CD4-positive, alpha-beta T cell treated with Interleukin-17A for 1 hour (primary cell): ENCODE measurements at places on chromosomes 4 and X.

DNA sequence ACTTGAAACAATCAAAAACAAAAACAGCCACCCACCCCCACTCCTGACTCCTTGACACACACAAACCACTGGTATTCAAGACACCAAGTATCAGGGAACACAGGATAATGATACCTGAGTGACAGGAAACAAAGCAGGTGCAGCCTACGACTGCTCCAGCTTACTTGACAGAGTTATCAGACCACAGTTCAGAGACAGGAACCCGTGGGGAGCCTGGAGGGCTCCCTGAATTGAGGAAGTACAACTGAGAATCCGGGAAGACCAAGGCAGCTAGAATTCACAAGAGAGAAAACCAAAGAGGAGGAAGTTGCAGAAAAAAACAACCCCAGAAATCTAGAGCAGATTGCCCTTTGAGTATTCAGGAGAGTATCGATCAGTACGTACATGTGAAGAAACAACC is 20.5 kb downstream of the COMMD8 start:
- DNase-seq, result no peak

DNA sequence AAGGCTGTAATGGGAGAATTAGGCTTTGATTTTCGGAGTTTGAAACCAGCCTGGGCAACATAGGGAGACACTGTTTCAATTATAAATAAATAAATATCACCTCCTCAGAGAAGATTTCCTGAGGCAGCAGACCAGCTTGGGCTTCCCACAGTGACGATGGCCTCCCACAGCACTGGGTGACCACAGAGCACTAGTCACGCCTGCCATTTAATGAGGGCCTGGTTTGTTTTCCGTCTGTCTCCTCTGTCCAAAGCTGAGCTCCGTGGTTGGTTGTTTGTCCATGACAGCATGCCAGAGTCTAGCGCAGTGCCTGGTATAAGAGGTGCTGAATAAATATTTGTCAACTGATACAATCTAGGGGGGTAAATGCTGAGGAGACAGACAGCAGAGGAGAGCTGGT is 10.4 kb upstream of the PDGFRA start:
- DNase-seq, result no peak

DNA sequence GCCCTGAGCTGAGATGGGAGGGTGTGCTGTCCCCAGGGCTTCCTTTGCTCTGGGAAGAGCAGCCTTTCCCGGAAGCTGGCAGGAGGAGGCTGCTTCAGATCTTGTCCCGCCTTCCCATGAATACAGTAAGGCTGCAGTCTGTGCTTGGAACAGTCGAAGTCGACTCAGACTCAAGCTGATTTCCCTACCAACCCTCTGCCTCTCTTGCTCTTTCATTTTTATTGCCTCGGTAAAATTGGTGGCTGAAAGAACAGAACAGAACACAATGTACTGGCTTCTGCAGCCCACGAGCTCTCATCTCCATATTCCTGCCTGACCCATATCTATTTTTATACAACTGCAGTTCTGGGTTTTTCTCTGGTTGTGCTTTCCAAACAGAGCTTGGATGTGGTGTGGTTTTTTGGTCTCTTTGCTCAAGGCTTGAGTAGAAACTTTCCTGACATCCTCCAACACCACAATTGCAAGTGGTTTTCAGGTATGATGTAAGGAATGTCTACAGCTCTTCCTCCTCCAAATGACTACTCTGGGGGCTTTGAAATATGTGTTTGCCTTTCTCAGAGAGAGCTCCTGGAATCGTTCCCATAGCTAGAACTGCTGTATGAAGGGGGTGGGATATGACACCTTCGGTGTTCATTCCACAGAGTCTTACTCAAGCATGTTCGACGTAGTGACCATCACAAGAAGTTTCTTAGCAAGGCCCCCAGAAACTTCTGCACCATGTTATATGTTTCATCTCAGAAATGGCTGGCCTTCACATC is 61.3 kb downstream of the ENPP6 start:
- DNase-seq, result no peak

DNA sequence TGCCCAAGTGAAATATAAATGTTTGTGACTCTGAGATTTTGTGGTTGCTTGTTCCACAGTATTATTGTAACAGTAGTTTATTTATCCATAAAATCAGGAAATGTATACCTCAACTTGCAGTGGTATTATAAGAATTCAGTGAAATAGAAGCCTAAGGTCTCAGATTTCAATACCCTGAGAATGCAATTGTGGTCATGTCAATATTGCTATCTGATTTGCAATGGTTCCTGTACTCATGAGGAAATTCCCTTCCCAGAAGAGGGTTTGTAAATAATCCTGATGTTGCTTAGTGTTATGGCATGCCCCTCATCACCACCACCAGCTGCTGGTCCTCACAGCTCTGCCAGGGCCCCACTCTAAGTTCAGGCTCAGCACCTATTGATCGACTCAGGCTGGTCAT is 67.8 kb downstream of the SLC34A2 start:
- no peak for DNase-seq

GRCh38 chrX:109357706-109358105 is 124.2 kb downstream of the GUCY2F start:
- no peak for DNase-seq

GRCh38 chr4:15488658-15489470 is 19.2 kb downstream of the CC2D2A start:
- no peak for DNase-seq

DNA sequence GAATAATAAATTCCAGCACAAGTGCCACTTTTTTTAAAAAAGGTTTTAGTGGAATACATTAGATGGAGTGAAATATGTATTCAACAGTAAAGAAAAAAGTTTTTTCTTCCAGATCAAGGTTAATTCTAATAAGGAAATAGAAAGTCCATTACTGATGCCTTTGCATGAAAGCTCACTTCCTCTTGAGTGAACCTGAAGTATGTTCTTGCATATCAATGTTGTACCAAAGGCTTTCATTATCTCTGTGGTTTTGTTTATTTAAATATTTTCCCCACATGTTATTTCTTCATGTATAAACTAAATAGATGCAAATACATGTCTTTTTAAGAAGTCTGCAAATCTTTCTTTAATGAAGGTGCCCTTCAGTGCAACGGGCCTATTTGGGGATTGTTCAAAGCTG is 307.9 kb downstream of the C4orf33 start:
- no peak for DNase-seq

- no peak for DNase-seq
These were observed 255.4 kb downstream of the TLL1 start for GRCh38 chr4:166128403-166128802.

DNA sequence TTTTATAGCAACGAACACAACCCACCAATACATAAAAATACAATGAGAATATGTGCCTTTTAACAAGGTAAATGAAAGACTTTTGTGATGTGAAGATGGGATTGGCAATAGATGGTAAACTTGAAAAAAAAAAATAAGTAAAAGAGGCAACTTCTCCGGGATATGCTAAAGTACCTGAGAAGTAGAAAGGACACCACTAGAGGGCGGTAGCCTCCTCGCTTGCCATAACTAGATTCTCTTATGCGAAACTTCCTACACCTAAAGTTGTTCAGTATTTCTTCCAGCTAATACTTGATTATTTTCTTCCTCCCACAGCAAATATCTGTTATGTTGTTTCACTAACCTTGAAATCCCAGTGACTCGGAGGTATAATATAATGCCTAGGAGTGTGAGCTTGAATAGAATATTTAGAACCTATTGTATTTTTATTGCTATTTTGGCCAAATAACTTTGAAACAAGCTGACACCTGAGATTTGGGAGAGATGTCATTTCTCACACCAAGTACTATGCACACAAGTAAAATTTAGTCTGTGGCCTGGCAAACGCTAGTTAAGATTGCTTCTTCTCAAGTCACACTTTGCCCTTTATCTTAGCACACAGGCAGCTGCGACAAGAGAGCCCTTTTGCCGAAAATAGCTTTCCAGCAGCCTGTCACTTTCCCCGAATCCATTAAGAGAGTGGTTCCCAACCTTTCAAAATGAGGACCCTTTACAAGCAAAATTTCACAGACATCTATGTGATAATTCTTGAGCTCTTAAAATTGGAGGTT is 44.9 kb upstream of the PDLIM5 start:
- DNase-seq, result peak; percentile 67

- no peak for DNase-seq
These were observed 170.5 kb downstream of the PALLD start for GRCh38 chr4:168667376-168667775.

DNA sequence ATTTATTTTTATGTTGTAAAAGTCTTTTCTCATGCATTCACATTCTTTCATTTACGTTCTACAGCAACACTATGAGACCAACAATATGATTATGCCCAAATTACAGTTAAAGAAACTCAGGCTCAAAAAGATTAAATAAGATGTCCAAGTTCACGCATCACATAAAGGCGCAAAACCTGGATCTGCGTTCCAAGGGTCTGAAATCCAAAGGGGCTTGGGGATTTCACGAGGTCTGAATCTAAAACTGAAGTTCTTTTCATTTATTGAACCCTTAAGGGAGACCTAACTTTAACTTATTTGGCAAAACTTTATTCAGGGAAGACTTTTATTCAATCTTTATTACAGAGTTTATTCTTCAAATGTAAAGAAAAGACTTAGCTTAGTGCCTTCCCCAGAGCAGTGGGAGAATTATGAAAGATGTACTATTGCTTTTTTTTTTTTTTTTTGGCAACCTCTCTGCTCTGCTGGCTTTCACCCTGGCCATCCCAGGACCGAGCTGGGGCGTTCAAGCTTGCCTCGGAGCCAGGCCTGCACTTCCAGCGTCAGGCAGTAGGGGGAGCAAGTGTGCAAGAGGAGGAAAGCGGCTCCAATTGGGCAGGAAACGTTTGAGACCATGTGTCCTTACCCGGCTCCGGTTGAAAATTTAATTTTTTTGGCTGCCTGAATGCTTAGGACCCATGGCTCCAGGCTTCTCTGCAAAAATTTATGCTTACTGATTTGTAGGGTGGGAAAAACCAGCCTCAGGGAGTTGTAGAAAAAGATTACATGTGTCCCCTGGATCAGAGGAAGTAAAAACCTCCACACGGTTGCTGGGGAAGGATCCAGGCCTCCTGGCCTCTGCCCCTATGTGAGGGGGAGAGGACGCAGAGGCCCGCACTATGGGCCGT is 344.3 kb upstream of the KLF3 start:
- DNase-seq, result peak; percentile 91

- no peak for DNase-seq
These were observed 2.2 kb downstream of the SLIT2 start for GRCh38 chr4:20253735-20254409.

DNA sequence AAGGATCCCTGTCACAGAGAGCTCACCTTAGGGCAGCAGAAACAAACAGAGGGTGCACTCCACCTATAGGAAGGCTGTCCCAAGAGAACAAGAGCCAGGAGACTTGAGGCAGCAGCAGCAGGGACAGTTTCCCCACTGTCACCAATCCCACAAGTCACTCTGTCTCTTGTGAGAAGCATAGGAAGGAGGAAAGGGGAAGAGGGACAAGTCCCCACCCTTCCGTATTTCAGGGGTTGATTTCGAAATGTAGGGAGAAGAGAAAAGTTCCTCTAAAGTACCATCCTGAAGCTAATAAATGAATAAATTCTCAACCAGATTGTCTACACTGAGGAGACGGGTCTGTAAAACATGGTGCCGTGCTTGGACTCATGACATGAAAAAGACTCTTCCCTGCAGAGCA is 9.5 kb upstream of the TLR8 start:
- DNase-seq, result no peak

- DNase-seq, result no peak
These were observed 80.2 kb downstream of the SYNPO2 start for GRCh38 chr4:118968813-118969212.

DNA sequence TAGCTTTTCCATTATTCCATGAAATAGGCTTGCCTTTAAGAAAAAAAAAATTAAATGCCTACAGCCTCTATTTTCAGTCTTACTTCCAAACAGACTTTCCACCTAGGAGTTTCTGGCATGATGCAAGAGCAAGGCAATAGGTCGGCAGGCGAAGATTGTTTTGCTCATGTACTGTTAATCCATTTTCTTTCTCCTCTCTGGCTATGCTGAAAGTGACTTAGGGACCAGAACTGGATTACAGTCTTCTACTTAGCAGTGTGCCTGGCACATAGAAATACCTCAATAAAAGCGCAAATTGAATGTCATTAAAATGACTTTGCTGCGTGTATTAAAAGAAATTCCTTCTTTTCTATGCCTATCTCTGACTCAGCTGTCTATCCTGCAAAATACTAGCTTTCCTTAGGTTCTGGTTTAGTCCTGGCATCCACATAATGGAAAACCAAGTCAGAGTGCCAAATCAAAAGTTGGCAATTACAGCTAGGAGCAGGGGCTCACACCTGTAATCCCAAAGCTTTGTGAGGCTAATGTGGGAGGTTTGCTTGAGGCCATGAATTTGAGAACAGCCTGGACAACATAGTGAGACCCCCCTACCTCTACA is 51.9 kb downstream of the CC2D2A start:
- DNase-seq, result no peak

DNA sequence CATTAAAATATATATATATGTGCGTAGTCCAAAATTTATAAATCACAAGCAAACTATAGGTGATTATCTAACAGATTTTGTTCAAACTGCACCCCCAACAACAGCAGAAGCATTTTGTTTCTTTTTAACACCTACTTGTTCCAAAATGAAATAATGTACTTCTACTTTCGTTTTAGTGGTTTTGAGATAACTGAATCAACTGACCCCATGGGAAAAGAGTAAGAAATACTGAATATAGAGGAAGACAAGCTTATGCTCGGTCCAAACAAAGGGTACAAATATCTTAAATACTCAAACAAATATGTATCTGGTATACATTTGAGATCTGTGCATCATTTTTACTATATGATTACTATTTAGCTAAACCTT is 22.4 kb downstream of the MAP7D3 start:
- DNase-seq, result no peak

DNA sequence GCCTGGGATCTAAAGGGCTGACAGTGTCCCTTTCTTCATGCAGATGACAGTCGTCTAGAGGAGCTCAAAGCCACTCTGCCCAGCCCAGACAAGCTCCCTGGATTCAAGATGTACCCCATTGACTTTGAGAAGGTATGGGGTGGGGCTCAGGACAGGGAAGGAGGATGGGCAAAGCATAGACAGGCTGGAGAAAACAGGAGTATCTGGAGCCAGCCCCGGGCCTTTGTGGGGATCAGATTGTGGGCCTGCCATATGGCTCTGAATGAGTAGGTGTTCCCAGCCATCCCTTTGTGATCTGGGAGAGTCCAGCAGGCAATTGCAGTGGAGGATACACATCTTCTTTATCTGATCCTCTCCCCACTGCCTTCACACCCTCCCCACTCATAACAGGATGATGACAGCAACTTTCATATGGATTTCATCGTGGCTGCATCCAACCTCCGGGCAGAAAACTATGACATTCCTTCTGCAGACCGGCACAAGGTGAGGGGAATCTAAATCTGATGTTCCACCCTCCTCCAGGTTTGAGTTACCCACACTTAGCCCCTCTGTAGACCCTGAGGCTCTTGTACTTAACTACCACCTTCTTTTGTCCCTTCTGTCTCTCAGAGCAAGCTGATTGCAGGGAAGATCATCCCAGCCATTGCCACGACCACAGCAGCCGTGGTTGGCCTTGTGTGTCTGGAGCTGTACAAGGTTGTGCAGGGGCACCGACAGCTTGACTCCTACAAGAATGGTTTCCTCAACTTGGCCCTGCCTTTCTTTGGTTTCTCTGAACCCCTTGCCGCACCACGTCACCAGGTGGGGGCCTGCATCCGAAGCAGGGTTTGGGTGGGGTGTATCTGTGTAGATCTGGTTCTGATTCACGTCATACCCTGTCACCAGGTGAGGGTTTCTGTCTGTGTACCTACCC is 5.8 kb upstream of the CDK16 start:
- no peak for DNase-seq

GRCh38 chrX:106903856-106904528 is 851 bp upstream of the RIPPLY1 start:
- no peak for DNase-seq

- DNase-seq, result peak; percentile 42
These were observed 595 bp downstream of the MBNL3 start for GRCh38 chrX:132488180-132488705.

- no peak for DNase-seq
These were observed 16.8 kb downstream of the MID1 start for GRCh38 chrX:10603612-10604011.
